NCI-H510A (cell line): ENCODE measurements at places on chromosomes 1 and 21.

DNA sequence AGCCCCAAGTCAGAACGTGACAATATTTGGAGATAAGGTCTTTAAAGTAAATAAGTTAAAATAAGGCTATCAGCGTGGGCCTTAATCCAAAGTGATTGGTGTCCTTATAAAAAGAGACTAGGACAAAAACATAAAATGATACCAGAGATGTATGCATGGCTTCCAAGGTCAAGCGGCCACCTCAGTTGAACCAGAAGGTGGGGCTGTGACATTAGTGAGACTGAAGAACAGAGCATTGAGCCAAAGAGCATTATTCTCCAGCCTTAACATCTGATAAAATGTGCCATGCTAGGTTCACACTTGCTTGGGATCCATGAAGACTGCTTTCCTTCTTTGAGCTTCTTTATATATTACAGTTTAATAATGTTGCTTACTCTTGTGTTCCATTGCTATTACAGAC lies 554.6 kb downstream of the PLA2G4A start:
- no peak for DNase-seq

GRCh38 chr1:41779360-41779759 lies 139.4 kb downstream of the HIVEP3 start:
- DNase-seq = no peak

DNA sequence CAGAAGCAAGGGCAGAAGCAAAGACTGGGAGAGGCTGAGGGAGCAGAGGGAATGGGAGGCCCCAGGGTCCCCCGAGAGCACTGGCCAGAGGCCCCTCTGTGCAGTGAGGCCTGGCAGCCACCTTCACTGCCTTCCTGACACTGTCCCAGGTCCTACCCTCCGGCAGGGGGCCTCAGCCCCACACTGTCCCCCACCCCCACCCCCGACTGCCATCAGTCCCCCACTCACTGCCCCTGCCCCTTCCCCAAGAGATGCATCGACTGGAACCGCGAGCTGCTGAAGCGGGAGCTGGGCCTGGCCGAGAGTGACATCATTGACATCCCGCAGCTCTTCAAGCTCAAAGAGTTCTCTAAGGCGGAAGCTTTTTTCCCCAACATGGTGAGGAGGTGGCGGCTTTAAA lies 13.0 kb upstream of the PADI6 start:
- DNase-seq = no peak

DNA sequence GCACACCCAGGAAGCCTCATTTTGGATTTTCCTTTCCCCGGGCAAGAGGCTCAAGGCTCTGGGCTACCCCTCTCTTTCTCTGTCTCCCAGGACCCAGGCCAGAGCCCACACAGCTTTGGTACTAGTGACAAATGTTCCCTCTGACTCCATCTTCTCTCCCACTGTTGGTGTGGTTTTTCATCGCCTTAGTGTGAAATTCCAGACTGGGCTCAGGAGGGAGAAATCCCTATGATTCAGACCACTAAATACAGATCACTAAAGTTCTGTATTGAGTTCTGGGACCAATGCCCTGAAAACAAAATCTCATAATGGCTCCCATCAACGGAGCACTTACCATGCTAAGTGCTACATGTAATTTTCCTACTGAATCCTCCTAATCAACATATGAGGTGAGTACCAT lies 26.1 kb downstream of the IQGAP3 start:
- DNase-seq = no peak

GRCh38 chr1:241507189-241507863 lies 12.2 kb downstream of the FH start:
- DNase-seq = no peak

DNA sequence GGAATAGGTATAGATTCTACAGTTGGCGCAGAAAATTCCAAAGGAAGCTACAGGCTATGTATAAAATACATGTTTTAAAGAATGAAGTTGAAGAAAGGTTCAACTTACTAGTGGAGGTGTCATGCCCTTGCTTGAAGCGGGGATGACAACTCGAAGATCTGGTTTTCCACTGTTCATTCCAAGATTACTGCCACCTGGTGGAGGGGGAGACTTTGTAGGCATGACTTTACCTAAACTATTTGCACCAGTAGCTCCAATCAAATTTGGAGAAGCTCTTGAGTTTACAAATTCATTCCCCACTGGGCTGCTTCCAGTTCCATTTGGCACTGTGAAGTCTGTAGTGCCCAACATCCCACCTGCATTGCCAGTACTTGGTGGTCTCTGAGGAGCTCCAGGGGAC lies 81.7 kb downstream of the AXDND1 start:
- DNase-seq = no peak

GRCh38 chr1:162070094-162070748 lies 730 bp downstream of the NOS1AP start:
- DNase-seq = peak; percentile 35

- DNase-seq = no peak
These were observed 4.7 kb downstream of the TFF3 start for GRCh38 chr21:42310411-42311001.

DNA sequence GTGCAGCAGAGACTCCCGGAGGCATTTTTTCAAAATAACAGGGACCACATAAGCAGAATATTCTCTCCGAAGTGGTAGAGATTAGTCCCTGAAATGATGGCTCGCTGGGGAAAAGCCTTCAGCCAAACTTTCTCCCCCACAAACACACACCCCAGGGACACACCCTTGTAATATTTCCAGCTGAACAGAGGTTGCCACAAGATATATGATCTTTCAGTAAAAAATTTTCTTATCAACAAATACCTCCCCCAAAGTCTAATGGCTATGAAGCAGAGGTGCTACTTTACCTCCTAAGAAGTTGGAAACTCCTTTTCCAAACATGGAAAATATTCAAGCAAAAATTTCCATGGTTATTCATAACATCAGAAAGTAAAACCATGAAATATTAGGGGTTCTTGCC lies 190.2 kb upstream of the PALMD start:
- no peak for DNase-seq

DNA sequence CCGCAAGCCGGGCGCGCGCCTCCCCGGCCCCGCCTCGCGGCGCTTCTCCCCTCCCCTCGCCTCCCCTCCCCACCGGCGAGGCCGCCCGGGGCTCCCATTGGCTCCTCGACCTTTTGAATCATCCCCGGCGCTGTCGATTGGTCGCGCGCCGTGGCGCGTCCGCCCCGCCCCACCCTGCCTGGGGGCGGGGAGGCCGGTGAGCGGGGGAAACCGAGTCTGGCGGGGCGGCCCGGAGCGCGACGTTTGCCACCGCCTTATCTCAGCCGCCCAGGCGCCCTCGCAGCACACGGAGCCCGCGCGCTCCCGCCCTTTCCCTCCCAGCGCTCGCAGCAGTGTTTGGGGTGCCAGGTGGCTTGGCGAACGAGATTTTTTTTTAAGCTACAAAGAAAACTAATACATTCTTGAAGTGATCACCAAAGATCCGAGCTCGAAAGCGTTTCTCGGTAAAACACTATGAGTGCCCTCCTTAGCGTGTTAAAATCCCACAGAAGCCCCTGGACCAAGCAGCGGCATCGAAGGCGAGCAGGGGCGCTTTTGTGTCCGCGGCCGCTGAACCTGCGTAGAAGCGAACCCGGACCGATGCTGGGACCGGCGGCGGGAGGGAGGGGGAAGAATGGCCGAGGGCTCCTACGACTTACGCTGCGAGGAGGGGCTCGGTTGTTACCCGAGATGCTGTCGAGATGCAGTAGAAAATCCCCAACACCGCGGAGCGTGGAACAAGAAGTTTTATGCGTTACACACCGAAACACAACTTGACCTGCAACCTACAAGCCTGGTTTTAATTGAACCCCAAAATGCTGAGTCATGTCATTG lies 436 bp upstream of the LBR start:
- peak; percentile 93 for DNase-seq

- no peak for DNase-seq
These were observed 821 bp downstream of the MASP2 start for GRCh38 chr1:11046270-11046566.

- peak; percentile 17 for DNase-seq
These were observed 18.2 kb upstream of the MSTO1 start for GRCh38 chr1:155591770-155592169.

GRCh38 chr1:193588311-193589082 lies 402.1 kb upstream of the B3GALT2 start:
- DNase-seq = no peak

GRCh38 chr1:167755654-167756053 lies 33.9 kb downstream of the MPZL1 start:
- DNase-seq = no peak

DNA sequence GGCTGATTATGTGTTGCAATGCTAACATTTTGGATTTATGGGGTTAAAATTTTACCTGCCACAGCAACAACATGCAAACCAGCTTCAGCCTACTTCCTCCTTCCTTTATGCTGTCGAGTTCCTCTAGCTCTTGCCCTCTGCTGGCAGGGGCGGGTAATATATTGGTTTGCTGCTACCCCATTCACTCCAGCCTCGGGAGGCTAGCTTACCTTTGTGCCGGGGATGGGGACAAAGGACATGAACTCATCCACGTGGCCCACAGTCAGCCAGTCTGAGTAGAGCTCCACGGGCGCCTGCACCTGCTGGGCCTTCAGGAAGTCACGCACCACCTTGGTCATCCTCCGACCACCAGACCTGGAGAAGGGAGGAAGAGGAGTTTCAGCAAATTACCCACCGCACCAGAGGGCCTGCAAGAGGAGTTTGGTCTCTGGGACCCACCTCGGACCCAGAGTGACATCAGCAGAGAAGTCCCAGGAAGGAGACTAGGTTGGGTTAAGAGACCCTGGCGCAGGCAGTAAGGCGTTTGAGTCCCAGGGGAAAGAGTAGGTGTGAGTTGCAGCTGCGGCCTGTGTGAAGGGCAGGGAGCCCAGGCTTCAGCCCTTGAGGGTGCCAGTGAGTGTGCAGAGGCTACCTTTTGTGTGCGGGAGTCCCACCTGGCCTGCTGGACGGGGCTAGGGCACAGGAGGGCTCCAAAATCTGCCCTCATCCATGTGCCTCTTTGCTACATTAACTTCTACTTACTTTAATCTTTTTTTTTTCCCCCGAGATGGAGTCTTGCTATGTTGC lies 21.8 kb upstream of the SDHB start:
- DNase-seq = no peak

GRCh38 chr1:162384116-162384515 lies 2.6 kb downstream of the C1orf226 start:
- no peak for DNase-seq

- DNase-seq = no peak
These were observed 10.7 kb upstream of the ERO1B start for GRCh38 chr1:236292425-236292824.

DNA sequence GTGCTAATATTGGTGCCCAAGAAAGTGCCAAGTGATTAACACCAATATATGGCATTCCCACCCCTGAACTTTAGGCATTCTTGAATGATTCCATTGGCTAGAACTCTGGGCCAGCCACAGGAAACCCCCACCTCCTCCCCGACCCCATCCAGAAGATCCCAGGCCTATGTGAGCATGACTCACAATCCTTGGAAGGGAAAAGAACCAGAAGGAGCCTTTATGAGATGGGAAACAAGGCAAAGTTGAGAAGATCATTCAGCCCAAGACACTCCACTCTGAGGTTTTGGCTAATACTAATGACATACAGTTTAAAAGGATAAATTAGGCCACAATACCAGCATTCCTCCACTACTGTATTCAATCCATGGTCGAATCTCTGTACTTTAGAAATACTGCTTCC lies 21.8 kb downstream of the ELK4 start:
- DNase-seq = no peak

DNA sequence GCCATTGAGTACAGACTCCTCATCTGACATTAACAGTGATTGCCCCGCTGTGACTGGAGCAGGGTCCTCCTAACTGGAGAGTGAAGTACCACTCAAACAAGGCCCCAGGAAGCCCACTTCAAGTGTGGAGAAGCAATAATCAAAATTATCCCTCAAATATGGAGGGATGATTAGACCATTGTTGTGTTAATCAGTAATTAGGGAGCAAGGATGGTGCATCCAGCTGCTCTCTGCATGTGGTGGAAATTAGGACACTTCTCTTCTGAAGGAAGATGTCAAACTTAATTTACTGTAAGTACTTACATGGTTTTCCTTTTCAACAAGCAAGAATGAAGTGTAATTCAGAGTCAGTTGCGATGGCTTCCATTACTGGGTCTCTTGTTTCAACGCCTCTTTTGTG lies 3.4 kb upstream of the ZP4 start:
- no peak for DNase-seq

DNA sequence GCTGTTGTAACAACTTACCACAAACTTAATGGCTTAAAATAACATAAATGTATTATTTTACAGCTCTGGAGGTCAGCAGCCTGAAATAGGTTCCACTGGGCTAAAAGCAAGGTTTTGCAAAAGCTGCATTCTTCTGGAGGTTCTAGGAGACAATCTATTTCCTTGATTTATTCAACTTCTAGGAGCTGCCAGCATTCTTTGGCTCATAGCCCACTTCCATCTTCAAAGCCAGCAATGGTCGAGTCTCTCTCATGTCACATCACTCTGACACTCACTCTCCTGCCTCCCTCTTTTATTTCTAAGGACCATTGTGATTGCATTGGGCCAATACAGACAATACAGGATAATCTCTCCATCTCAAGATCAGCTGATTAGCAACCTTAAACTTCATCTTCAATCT lies 15.1 kb upstream of the FOXJ3 start:
- no peak for DNase-seq

DNA sequence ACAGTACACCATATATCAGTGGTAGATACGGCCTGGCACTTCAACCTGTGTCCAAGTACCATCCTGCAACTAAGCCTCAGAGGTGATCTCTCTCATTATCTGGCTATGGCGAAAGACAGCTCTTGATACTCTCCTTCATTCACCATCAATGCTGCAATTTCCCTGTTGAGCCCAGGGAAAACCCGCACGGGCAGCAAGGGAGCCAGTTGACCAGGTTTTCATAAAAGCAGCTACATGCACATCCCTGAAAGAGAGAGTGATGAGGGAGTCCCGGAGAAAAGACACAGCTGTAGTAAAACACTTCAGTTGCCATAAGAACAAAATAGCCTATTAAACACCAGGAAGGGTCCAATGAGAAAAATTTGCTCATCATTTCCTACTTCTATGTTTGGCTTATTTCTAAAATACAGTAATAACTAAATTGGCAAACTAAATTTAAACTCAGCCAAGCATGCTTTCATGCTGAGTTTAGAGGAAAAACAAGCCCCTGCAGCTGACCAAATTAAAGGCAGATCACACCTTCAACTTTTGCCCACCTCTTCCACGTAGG lies 68.3 kb downstream of the CAPZB start:
- DNase-seq = peak; percentile 64

DNA sequence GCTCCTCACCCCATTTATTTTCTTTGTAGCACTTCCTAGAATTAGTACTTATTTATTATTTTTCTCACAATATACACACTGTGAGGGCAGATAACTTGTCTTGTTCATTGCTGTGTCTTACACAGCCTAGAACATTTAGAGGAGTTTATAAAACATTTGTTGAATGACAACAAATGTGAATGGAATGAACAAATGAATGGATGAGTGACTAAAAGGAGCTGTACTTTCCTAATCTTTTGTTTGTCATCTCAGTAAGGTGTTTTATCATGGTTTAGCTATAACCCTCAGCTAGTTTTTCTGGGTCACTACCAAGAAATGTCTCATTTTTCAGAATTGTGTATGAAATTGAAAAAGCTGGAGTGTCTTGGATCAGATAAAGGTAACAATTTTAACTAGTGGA lies 239.3 kb upstream of the KCNK2 start:
- no peak for DNase-seq

- no peak for DNase-seq
These were observed 175.4 kb downstream of the HIVEP3 start for GRCh38 chr1:41743366-41743765.
